Placental epithelial cell (primary cell): ENCODE measurements at places on chromosomes 7 and 10. TPM values are rescaled to one million over a fixed set of nuclear protein-coding genes. Genes with fewer than 3 reads are reported as not detected.

Gene ANXA7
- total RNA-seq, result 41.2 and 80.4 TPM in 2 replicates

Gene MMD2
- total RNA-seq, result not detected in 2 replicates

Gene TCF7L2
- total RNA-seq, result 3.9 and 7.5 TPM in 2 replicates

Gene CASP2
- 14.9 and 15.0 TPM in 2 replicates for total RNA-seq

Gene TEX47
- not detected in 2 replicates for total RNA-seq

Gene SLC25A40
- total RNA-seq, result 11.0 and 12.8 TPM in 2 replicates

Gene HOXA4
- 0.43 and 1.6 TPM in 2 replicates for total RNA-seq

Gene GPR15LG
- not detected in 2 replicates for total RNA-seq

Gene ZRANB1
- 21.6 and 24.8 TPM in 2 replicates for total RNA-seq

Gene RSPH10B
- total RNA-seq, result under 0.01 TPM in 1 of 2 replicates, not detected in the other

Gene FOXI2
- not detected in 2 replicates for total RNA-seq
